Left renal cortex interstitium (tissue), 4 donors: ENCODE measurements at places on chromosomes 7 and 10. TPM values are rescaled to one million over a fixed set of nuclear protein-coding genes. Genes with fewer than 3 reads are reported as not detected.

KCNH2 gene
- polyA plus RNA-seq, result 23.2 TPM

PCDH15 gene
- polyA plus RNA-seq, result 5.9 TPM

LRRC4 gene
- polyA plus RNA-seq, result 10.1 TPM

NUPR2 gene
- 2.9 TPM for polyA plus RNA-seq

METTL27 gene
- polyA plus RNA-seq, result 17.9 TPM

UCMA gene
- polyA plus RNA-seq, result not detected

PTF1A gene
- not detected for polyA plus RNA-seq

- DNase-seq, result no peak
Observed at GRCh38 chr7:99631295-99632109, 14.8 kb downstream of the ZSCAN25 start.

- no peak for DNase-seq
Observed at GRCh38 chr10:45602082-45602730, 70.4 kb downstream of the ZFAND4 start.

- no peak for DNase-seq
Observed at GRCh38 chr10:35909121-35909720, 267.1 kb upstream of the FZD8 start.
